ENCODE measurements at places on chromosomes 12 and 14.

DNA sequence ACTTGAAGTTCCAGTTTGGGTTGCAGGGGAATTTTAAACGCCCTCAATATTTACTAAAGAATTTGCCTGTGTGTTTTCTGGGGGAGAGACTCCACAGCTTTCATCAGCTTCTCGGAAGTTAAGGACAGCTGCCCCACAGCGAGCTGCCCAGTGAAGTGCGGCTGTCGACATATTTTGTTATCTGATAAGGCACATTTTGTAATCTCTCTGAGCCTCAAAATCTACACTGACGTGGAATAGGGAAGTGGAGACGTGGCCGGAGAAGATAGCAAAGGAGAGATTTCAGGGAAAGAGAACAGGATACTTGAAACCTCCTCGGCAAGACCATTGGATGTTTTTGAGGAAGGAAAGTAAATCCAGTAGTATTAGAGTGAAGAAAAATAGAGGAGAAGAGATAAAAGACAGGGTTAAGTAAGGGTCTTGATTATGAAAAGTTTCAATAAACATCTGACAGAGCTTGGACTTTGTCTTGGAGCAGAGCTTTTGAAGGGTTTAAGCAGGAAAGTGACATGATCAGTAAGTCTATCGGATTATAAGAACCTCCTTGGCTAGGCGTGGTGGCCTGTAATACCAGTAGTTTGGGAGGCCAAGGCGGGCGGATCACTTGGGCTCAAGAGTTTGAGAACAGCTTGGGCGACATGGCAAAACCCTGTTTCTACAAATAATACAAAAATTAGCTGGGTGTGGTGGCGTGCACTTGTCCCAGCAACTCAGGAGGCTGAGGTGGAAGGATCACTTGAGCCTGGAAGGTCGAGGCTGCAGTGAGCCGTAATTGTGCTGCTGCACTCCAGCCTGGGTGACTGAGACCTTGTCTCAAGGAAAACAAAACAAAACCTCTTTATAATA lies 1.1 kb downstream of the POLR3B start:
- DNase-seq = peak; percentile 1

DNA sequence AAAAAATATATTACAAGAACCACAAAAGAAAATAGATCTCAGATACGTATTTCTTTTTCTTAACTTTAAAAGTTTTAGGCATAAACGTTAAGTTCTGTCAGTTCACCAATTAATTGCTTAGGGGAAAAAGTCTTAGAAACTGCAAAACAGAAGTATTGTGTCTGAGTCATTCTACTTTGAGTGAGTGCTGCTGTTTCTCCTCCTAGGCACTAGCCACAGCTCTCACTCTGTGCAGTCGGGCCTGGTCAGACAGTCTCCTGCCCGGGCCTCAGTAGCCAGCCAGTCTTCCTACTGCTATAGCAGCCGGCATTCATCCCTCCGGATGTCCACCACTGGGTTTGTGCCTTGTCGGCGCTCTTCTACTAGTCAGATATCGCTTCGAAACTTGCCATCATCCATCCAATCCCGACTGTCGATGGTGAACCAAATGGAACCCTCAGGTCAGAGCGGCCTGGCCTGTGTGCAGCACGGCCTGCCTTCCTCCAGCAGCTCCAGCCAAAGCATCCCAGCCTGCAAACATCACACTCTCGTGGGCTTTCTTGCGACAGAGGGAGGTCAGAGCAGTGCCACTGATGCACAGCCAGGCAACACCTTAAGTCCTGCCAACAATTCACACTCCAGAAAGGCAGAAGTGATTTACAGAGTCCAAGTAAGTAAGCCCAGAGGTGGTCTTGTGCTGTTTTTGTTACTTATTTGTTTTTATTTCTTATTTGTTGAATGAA lies 201.3 kb downstream of the PCNX1 start:
- DNase-seq = no peak

DNA sequence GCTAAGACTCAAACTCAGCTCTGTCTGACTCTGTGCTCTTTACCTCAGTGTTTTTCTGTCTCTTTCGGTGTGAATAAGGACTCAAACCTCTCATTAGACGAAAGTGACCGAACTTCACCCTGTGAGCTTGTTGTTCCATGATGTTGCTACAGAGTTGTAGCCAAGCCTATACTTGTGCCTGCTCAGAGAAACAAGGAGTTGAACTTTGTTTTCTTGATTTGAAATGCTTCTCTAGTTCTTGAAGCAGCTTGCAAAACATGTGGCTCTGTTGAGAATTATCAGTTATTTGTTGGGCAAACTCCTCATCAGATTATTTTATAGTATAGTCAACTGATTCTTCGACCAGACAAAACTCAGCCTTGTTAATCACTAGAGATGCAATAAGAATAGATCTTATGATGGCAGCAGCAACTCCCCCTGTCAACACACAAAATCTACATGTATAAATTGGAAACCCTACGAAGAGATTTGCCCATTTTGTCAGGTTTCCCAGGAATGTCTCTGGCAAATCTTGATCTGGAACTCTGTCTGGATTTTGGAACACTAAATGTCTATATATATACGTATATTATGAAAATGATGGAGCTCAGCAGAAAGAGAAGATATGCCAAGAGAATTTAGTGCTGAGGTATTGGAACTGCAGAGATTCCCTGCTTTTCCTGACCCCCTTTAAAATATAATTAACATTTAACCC lies 146.8 kb downstream of the TTLL5 start:
- no peak for DNase-seq

DNA sequence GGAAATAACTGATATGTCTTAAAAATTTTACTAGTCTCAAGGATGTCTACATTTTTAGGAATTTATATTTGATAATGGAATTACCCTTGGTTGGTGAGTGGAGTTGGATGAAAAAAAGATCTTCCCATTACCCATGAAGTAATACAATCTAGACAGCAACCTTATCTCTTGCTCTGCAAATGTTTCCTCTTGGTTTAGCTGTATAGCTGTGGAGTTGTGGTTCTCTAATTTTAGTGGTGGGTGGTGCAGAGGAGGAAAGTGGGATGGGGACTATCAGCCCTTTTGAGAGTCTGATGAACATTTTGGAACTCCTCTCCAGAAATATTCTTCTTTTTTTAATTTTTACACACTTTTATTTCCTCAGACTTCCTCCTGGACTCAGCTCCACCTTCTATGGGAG lies 17.1 kb downstream of the SPX start:
- no peak for DNase-seq

DNA sequence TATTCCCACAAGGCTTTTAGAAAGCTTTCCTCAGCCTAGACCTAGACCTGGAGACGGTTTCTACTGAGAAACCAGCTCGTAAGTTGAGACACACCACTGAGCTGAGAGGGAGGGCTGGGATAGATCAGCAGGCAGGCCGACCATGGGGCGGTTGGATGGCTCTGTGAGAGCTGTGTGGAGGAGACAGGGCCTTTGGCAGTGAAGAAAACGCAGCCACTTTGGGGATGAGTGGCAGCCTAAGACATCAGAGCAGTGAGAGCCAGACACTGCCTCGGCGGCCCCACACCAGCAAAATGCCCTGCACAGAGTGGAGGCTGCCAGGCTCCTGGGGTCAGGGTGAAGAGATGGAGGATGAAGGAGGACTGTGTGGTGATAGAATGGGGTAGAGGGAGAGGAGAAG lies 46.0 kb downstream of the CACNA2D4 start:
- no peak for DNase-seq

DNA sequence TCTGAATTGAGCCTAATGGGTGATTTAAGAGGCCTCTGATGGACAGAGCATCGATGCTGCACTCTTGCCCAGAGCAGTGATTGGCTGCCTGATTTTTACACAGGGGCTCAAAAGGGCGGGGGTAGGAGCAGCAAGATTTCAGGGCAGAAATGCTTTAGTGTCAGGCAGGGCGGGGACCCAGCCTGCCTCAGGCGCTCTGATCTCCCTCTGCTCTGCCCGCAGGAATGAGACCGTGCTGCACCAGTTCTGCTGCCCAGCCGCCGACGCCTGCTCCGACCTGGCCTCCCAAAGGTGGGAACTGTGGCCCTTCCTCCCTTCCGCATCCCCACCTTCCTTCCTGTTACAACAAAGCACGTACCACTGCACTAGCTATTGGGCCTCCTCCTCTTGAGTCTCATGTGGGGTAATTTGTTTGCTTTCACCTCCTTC lies 32.4 kb downstream of the IQSEC3 start:
- DNase-seq = no peak

GRCh38 chr12:4217091-4217490 lies 56.5 kb upstream of the CCND2 start:
- no peak for DNase-seq

GRCh38 chr12:62250671-62251608 lies 9.3 kb upstream of the USP15 start:
- DNase-seq = no peak

DNA sequence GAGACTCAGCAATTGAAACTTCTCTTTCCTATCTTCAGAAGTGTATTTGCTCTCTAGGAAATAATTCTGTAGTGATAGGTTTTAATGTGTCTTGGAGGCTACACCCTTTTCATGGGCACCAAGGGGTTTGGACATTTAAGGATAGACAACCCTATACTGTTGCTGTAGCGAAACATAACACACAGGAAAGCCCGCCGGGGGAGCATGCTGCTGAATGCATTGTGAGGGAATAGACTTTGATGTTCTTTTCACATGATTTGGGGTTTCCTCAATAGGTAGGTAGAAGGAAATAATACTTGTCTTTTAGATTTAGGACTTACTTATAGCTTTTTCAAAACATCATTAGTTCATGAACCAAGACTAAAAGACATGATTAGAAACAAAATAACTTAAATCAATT lies 97.0 kb downstream of the PELI2 start:
- DNase-seq = no peak

- no peak for DNase-seq
These were observed 458 bp downstream of the SSPN start for GRCh38 chr12:26195641-26196420.

- no peak for DNase-seq
These were observed 63.9 kb upstream of the VASH1 start for GRCh38 chr14:76697246-76697905.

DNA sequence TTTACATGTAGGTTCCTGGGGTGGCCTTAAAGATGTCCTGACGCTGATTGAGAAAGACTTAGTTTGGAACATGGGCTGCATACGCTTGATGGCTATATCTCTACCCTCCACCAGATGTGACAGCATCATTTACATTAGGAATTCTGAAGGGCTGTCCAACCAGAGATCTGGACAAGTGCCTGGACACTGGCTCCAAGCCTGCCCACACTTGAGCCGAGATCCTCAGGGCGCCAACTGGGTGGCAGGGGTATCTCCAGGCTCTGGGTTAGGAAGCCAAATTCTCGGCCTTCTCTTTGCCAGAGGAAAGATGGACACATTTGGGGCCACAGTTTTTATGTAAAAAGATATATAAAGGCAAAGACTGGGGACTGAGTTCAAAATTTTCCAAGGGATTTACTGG lies 246.3 kb downstream of the NTF3 start:
- no peak for DNase-seq

Measured in stimulated activated CD4-positive, alpha-beta T cell treated with anti-CD3 and anti-CD28 coated beads, Interleukin-1b, Interleukin-23, amount 100 ng/mL, for 4 hours (primary cell).